ENCODE measurements at places on chromosomes 13 and 19.

DNA sequence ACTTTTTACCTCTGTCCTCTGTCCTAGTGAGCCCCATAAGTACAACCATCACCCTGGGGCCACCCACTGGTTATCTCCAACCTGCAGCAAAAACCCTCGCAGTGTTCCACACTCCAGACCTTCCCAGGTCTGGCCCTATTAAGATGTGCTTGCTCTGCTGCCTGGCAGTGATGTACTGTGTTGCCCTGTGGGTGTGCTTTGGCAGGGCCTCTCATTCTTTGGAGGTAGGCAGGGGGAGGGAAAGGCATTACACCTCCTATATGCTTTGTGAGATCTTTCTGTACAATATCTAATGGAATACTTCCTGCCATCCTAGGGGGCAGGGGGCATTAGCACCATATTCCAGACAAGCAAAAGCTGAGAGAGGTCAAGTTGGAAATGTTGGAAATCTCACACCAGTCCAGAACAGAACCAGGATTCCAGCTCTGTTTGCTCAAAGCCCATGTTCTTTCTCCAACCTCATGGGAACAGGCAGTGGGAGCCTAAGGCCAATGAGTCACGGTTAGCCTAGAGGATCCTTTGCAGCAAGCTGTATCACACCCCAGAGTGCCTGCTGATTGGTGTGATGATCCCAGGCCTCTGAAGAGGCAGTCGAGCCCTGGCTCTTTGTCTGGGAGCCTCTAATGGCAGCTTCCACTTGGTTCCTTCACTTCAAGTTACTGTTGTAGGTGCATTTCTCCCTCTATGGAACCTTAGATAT lies 59.7 kb upstream of the UBL3 start:
- DNase-seq = no peak

GRCh38 chr13:90738881-90739280 lies 608.6 kb upstream of the MIR17HG start:
- no peak for DNase-seq

GRCh38 chr19:14111486-14111885 lies 6.1 kb downstream of the PRKACA start:
- no peak for DNase-seq

GRCh38 chr19:27764186-27764804 lies 1448.7 kb downstream of the UQCRFS1 start:
- DNase-seq = no peak

DNA sequence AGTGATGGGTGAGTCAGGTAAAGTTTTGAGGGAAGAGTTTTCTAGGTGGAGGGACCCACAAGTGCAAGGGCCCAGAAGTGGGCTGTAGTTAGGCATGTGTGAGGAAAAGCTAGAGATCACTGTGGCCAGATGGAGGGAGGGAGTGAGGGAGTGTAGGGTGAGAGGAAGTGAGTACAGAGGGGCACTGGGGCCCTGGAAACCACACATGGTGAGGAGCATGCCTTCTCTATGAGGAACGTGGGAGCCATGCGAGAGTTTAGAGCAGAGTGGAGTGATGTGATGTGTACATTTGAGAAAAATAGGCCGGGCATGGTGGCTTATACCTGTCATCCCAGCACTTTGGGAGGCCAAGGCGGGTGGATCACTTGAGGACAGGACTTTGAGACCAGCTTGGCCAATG lies 14.7 kb upstream of the SHKBP1 start:
- DNase-seq = no peak

DNA sequence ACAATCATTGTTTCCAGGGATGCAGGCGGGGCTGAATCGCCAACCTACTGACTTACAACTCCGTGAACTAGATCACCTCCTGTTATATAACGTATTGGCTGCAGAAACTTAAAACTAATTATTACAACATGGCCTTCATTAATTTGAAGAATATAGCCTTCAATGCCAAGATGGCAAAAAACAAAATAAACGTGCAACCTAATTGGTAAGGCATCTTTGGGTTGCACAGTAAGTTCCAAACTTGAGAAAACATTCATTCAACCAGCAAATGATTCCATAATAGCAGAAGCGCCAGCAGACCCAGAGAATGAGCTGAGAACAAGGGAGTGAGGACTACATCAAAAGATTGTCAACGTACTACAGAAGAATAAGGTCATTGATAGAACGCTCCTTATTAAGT lies 39.8 kb downstream of the DACH1 start:
- DNase-seq = no peak

GRCh38 chr13:30178976-30179375 lies 128.4 kb downstream of the KATNAL1 start:
- no peak for DNase-seq

- no peak for DNase-seq
These were observed 8.3 kb downstream of the PIAS4 start for GRCh38 chr19:4015705-4016402.

DNA sequence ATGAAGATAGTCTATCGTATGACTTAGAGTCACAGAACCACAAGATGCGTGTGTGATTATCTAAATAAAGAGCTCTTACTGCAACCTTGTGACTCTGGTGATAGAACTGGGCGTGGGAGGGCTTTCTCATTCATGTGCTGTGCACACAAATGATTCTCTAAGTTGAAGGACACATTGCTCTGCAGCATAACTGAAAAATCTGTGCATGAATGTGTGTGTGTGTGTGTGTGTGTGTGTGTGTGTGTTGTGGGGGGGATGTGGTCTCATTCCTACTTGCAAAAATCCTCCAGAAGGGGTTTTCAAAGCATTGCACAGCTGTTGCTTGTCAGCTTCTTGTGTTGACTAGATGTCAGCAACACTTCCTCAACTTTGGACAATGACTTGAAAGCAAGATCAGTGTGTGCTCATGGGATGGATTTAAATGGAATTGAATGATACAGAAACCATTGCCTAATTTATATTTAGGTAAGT lies 22.4 kb downstream of the LRCH1 start:
- DNase-seq = no peak

DNA sequence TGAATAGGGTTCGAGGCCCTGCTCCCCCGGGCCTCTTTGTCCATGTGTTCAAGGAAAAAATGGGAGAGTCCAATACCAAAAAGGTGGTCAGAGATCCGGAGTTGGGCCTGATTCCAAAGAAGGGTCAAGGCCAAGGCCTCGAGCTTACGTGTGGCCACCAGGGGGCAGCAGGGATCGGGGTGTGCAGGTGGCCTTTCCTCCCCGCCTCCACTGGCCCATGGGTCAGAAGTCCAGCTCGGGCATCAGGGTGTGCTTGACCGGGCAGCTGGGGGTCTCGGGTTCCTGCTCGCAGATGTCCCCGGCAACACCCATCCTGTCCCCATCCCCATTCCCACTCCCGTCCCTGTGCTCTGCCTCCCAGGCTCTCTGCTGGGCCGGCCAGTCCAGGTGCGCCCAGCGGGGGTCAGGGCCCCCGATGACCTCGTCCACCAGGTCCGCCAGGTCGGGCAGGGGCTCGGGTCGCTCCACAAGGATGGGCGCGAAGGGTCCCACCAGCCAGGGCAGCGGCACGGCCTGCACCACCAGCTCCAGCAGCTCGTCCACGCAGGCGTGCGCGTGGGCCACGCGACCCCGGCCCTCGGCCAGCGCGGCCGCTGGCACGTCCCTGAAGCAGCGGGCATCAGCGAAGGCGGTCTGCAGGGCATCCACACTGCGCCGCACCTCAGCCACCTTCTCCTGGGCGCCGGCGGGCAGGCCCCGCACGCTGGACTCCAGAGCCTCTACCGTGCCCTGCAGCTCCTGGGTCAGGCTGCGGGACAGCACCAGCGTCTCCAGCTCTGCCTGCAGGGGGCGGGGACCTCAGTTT lies 5.2 kb upstream of the PLIN4 start:
- no peak for DNase-seq

- DNase-seq = no peak
These were observed 31.4 kb downstream of the NALCN start for GRCh38 chr13:101384929-101385328.

DNA sequence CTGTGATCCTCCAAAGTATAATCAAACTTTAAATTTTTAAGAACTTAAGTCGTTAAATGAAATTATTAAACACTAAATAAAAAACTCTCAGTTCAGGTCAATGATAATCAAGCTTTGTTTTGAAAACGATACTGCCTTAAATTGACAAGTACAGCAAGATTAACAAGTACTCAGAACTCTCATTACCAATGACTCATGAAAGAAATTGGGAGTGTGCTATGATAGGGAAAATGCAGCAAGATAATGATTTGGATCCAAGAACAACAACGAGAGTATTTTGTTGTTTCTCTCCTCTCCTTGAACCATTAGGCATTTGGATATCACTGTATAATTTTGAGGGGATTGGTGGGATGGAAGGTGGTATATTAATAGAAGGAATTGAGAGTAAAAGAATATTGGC lies 10.2 kb downstream of the N4BP2L2 start:
- no peak for DNase-seq

- DNase-seq = no peak
These were observed 158.1 kb downstream of the KATNAL1 start for GRCh38 chr13:30149248-30149647.

DNA sequence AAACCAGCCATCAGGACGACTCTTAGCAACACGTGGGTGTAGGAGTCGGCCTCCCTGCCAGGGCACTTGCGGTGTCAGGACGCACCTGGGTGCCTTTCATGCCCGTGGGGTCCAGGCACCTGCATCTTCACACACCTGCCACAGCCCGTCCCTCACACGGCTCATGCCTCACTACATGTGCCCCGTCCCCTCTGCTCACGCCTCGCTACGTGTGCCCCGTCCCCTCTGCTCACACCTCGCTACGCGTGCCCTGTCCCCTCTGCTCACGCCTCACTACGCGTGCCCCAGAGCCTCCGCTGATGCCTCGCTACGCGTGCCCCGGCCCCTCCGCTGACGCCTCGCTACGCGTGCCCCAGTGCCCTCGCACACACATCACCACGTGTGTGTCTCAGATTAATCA lies 58.0 kb upstream of the F7 start:
- DNase-seq = no peak

- DNase-seq = no peak
These were observed 32.7 kb upstream of the POMP start for GRCh38 chr13:28626266-28626665.

- no peak for DNase-seq
These were observed 799 bp downstream of the PVR start for GRCh38 chr19:44644402-44645016.

DNA sequence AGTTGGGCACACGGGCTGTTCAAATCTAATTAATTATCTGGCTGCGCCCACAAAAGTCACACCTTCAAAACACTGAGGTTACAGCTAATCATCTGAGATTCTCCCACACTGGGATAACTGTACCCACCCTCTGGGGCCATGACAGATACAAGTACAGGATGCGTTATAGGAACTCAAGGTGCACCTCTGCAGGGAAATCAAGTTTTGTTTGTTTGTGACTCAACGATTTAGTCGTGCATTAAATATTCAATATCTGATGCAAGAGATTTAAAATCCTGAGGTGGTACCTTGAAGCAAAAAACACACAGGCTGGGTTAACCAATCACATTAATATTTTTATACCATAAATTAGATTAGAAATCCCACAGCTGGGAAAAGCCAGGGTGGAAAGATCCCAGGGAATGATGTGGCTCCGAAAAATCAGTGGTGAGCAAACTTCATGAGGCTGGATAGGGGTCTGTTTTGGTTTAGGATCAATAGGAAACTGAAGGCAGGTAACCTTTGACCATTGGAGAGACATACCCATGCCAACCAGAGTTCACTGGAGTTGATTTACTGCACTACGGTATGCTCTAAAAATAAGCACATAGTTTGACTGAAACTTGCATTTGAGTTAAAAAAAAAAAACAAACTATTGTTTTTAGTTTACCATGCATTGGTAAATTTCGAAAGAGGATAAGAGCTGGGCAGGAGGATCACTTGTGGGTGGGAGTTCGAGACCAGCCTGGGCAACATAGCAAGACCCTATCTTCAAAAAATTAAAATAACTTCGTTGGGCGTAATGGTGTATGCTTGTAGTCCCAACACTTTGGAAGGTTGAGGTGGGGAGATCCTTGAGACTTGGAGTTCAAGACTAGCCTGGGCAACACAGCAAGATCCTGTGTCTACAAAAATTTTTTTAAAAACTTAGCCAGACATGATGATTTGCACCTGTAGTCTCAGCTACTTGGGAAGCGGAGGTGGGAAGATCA lies 23.9 kb upstream of the CEBPG start:
- DNase-seq = no peak

GRCh38 chr13:99686157-99686572 lies 184.9 kb downstream of the TM9SF2 start:
- DNase-seq = no peak

- no peak for DNase-seq
These were observed 7.5 kb downstream of the TNFSF11 start for GRCh38 chr13:42581427-42581826.

GRCh38 chr19:49520705-49521319 lies 7.0 kb upstream of the RCN3 start:
- no peak for DNase-seq

- no peak for DNase-seq
These were observed 3.2 kb downstream of the NFIC start for GRCh38 chr19:3369337-3370213.

DNA sequence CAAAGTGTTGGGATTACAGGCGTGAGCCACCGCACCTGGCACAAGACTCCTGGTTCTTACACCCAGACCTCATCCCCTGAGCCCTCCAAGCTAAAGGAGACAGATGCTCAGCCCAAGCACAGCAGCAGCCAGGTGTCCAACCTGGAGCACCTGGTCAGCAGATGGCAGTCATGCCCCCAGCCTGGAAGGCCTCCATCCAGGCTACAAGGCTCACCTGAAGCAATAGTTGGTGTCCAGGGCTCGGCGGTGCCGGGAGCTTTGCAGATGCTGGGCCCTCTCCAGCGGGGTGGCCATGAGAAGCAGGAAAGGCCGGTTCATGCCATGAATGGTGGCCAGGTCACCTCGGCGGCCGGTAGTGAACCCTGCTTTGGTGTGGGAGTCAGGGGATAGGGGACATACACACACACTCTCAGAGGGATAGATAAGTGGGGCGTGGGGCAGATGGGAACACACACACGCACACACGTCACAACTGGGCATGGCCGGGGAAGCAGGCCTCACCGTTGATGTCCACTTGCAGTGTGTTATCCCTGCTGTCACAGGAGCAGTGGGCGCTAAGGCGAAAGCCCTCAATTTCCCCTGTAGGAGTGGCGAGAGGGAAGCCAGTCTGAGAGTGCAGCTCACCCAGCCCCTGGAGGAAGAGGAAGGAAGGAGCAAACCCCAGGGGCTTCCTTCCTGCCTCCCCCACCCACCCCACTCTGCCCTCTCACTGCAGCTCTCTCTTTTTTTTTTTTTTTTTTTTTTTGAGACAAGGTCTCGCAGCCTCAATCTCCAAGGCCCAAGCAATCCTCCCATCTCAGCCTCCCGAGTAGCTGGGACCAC lies 11.8 kb downstream of the TGFB1 start:
- DNase-seq = no peak

Measured in central memory CD8-positive, alpha-beta T cell (primary cell).